Ascending aorta (tissue), 2 donors: ENCODE measurements at places on chromosomes 2 and 18. TPM values are rescaled to one million over a fixed set of nuclear protein-coding genes. Genes with fewer than 3 reads are reported as not detected.

DNA sequence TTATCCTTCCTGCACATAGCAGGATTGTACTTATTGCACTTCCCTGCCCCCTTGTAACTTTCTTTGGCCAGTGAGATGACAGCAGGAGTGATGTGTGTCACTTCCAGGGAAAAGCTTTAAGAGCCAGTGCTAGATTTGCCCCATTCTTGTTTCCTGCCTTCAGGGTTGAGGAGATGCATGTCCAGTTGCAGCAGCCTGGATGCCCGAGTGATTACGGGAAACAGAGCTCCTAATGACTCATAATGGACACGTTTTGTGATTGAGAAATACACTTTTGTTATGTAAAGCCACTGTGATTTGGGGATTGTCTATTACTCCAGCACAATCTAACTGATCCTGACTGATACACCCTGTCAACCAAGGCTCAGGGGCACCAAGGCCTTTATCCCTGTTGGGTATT is 5.0 kb upstream of the TET3 start:
- peak; percentile 69 for DNase-seq

- DNase-seq, result no peak
Observed at GRCh38 chr2:134718817-134719814, at the start of gene TMEM163. TSS of gene TMEM163 (minus strand) at chr2:134719000.

Gene DLX2
- not detected for total RNA-seq

Gene STON1
- total RNA-seq, result 23.4 TPM

DNA sequence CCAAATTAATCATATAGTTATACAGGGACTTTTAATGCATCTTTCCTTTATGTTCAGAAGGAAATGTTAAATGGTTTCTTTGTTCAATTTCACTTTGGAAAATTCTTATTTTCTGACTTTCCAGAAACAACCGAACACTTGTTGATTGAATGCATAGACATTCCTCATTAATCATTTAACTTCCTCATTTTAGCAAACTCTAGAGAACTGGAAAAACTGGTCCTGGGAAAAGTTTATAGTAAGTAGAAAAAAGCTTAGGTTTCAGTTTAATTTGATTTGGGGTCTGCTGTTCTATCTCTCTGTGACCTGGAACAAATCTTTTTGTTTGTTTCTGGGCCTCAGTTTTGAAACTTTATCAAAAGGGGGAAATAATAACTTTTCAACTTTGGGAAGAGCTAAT is 320.4 kb downstream of the CMPK2 start:
- DNase-seq, result no peak

DNA sequence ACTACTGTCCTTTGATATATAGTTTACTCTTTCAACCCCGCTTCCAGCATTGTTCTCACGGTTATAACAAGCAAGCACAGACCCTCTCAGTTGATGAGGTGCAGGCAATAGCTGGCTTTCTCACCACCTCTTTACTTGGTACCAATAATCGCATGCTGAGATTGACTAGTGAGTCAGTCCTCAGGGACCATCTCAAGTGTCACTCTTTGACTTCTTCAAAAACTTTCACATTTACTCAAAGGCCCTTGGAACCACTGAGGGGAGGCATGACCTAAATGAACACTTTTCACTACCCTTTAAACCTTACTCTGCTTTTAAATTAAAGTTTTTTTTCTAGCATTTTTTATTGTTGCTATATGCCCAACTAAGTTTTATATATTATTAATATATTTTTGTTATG is 101.8 kb downstream of the DAW1 start:
- DNase-seq, result no peak

Gene MFSD2B
- total RNA-seq, result not detected

DNA sequence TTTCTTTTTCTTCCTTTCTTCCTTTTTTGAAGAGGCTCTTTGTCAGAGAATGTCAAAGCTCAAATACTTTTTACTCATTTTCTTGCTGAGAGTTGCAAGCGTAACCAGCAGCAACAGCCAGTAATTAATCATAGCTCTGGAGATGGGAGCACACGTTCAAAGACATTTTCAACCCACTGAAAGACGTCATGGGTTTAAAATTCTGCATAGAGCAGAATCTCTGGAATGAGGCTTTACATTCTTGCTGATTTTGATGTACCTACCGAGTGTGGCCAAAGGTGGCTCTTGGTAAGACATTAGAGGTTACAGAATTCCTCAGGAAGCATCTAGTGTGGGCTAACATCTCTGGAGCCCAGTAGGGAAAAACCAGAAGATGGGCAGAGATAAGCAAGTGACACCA is 292.5 kb downstream of the MTX2 start:
- DNase-seq, result no peak

Gene NPHP1
- 9.8 TPM for total RNA-seq

- no peak for DNase-seq
Observed at GRCh38 chr2:183812091-183812490, 687.8 kb downstream of the NUP35 start.

- DNase-seq, result no peak
Observed at GRCh38 chr2:103859238-103859637, 994.7 kb upstream of the POU3F3 start.

Gene C2orf15
- 0.32 TPM for total RNA-seq

DNA sequence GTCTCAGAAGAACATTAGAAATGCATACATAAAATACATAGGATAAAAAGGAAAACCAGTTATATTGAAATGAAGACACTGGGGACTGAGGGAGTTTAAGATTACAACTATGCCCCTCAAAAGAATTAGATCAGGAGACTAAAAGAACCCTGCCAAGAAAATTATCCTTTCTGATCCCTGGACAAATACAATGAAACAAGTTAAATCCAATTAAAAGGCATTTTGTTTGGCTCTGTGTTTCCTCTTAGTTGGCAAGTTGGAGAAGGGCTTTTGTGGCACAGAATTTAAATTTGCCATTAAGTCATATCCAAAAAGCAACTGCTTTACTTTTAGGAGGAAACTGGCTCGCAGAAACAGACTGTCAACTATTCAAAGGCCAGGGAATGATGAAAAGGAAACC is 99.1 kb upstream of the CD302 start:
- DNase-seq, result no peak

DNA sequence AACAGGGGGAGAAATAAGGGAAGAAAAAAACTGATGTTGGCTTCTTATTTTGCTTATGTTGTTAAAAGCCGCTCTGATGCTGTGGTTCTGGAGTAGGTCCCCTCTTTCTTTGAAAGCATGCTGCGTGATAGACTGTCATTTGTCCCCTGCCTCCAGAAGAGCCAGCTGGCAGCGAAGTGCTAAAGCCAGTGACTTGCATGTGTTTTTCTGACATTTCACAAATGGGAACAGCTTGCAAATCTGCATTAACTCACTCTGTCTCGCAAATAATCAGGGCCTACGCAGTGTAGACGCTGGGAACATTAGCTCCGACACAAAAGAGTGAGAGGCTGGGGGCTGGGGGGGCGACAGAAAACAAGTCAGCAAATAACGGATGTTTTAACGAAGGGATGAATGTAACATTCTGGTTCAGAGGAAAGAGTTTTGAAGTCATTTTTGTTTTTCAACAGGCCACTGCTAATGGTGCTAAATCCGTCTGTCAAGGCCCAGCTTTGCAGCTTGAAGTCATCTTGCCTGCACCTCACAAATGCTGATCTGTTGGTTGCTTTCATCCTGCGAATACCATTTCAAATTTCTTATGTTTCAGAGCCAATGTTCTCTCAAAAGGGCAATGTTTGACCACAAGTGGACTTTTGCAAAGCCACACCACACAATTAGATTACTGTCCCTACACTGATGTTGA is 68.8 kb upstream of the PIK3C3 start:
- no peak for DNase-seq
